ENCODE measurements at places on chromosomes 12 and 14.

GRCh38 chr12:108254517-108255251 is 84.4 kb downstream of the CMKLR1 start:
- no peak for DNase-seq

DNA sequence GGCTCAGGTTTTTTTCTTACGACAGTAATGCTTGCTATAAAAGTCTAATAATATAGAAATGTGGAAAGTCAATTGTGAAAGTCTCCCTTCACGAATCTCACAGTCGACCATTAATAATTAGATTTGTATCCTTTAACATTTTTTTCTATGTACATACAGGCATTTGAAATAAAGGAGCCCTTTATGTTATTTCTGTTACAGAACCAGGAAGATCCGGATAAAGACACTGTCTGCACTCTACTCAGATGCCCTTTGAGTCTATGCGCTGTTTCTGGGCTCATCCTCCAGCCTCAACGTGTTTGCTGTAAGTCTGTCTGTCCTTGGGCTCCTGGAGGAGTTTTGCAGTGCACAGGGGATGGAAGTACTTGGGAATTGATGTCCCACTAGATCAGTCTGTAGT is 212.2 kb upstream of the ATP2B1 start:
- no peak for DNase-seq

- no peak for DNase-seq
These were observed 199.6 kb downstream of the TRHDE start for GRCh38 chr12:72471806-72472205.

DNA sequence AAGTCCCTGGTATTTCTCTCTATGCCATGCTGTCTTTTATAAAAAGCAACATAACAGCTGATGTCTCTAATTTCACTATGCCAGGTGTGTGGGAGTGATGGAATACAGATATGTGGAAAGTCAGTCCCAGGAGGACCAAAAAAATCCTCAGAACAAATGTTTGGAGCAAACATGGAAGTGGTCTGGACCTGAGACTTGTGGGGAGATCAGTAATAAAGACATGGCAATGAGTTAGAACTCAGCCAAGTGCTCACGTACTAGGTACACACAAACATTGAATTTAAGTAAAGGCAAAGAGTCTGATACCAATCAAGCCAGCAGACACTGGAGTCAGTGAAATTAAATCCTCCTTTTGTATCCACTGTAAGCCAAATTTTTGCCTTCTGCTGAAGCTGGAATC is 223.6 kb downstream of the ALG10B start:
- DNase-seq, result no peak

DNA sequence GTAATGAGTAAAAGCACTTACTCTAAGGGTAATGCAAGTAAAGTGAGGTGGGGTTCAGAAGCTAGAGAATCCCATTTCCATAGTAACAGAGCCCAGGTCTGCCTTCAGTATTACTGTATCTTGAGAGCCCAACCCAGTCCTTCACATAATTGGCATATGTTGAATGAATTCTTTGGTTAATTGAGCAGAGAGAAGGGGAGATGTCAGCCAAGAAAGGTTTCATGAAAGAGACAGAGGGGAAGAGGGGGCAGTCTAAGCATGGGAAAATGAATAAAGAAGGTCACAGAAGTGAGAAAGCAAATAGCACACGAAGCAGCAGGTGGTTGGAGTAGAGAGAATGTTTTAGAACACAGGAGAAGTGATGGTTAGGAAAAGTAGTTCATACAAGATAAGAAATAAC is 371.1 kb downstream of the SEC23A start:
- no peak for DNase-seq

GRCh38 chr12:131281016-131281415 is 327.3 kb downstream of the ADGRD1 start:
- DNase-seq, result peak; percentile 22

DNA sequence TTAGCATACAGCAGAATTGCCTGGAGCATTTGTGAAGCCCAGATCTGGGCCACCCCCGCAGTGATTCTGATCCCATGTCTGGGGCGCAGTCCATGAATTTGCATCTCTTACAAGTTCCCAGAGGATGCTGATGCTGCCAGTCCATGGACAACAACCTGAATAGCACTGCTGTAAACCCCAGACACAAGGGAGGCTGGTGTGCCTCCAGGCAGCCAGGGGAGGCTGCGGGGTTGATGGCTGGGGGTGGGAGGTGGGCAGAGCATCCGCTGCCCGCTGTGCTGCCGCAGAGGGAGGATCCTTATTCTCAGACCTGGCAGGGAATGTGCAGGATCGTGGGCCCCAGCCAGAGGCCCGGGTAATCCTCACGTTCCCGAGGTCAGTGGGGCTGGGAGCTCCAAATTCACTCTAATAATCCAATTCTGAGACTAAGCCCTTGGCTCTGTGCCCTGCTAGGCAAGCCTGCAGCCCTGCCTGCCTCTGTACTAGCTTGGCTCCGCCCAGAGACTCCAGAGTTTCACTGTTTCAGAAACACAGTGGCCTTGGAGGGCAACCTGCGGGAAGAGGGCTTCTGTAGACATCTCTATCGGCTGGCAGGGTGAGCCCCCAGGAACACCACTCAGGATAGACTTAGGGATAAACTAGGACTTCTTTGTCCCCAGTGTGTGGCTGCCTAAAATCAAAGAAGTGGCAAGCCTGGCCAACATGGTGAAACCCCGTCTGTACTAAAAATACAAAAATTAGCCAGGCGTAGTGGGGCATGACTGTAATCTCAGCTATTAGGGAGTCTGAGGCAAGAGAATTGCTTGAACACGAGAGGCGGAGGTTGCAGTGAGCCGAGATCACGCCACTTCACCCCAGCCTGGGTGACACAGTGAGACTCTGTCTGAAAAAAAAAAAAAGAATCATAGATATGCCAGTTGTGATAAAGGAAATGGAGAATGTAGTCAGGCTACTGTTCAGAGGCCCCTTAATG is 17.8 kb upstream of the MLEC start:
- DNase-seq, result no peak

- no peak for DNase-seq
These were observed 116.0 kb upstream of the FLRT2 start for GRCh38 chr14:85413836-85414526.

DNA sequence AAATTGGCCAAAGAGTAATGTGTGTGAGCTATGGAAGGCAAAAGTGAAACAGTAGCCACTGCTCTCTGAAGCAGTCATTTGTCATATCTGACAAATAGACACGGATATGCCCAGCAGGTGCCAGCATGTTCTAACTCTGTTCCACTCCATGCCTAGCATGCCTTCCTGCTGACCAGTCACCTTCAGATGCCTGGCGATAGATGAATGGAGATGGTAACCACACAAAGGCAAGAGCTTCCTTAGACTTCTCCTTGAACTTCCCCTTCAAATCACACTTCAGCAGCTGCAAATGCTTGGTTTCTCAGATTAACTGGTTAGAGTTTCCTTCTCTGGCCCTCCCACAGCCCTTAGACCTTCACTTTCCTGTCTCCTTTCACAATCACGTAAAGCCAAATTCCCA is 429.9 kb downstream of the DAD1 start:
- DNase-seq, result no peak

DNA sequence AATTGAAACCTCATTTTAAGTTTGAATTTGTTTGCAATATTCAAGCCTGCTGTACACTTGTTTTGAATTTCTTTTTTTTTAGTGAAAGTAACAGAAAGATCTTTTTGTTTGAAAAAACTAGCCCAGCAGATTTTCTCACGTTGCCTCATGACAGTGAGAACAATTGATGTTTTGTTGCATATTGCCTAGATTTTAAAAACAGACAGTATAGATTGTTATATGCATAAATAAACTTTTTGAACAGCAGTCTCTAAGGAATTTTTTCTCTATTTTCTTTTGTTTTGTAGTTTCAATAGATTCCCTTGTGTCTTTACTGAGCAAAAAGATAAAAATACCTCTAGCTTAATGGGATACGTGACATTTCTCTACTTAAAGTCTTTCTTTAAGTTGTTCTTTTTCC is 15.4 kb downstream of the OR6C6 start:
- no peak for DNase-seq

GRCh38 chr12:56160193-56160763 is 2.1 kb downstream of the MYL6 start:
- no peak for DNase-seq

DNA sequence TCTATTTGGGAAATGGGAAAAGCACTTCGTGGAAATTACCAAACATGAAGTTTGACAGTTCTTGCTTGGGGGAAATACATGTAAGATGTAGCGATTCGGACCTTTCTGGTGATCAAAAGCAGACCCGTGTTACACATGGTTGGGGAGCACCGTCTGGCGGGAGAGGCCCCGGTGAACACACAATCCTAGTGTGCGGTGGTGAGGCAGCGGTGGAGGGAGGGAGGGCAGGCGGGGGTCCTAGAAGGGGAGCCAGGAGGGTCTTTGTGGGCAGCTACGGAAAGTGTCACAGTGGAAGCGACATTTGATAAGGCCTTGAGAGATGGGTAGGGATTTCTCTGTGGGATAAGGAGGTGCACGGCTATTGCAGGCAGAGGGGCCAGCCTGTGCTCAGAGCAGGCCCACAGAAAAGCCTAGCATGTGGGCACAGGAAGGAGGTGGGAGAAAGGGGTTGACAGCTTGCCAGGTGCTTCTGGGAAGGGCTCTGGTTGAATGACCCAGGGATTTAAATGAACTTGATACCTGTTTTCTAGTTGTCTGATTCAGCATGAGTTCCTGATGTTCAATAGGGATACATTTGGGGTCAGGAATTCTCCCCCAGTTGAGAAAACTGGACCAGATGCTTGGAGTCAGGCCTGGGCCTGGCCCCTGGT is 7.2 kb downstream of the MVK start:
- no peak for DNase-seq

GRCh38 chr12:80858356-80858755 is 79.4 kb downstream of the LIN7A start:
- no peak for DNase-seq

- DNase-seq, result no peak
These were observed 298.4 kb downstream of the SYT1 start for GRCh38 chr12:79162948-79163347.
